H54 (cell line): ENCODE measurements at places on chromosomes 16 and 17.
A peak's percentile ranks its signal among the peaks of the same experiment; 100 is the strongest.

DNA sequence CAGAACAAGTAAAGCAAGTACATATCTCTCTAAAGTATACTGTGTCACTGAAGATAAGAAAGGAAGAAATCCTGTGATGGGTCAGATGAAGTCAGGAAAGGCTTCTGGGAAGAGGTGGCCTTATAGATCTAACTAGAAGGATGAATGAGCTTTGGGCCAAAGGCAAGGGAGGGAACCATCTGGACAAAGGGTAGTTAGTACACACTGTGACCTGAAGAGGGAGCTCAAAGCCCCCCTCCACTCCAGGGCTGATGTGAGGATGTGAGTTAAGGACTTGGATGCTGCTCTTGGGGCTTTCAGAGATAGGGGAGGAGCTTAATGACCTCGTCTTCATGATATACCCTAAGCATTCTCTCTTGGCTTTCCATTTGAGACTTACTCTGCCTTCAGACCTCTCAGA, 185.3 kb upstream of the CACNG3 start:
- DNase-seq: peak; percentile 38

DNA sequence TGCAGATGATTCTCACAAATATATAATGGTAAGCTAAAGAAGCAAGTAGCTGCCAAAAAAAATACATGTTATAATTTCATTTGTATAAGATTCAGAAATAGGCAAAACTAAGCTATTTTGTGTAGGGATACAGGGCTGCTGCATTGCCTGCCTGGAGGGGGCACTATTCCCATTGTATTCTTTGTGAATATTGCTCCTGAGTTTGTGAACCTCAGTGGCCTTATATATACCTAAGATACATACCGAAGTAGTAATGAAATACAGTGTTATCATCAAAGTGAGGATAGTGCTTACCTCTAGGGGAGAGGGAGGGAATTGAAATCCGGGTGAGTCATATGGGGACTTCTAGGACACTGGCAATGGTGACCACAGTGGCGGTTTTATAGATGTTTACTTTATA, 53.5 kb downstream of the C17orf58 start:
- no peak for DNase-seq

DNA sequence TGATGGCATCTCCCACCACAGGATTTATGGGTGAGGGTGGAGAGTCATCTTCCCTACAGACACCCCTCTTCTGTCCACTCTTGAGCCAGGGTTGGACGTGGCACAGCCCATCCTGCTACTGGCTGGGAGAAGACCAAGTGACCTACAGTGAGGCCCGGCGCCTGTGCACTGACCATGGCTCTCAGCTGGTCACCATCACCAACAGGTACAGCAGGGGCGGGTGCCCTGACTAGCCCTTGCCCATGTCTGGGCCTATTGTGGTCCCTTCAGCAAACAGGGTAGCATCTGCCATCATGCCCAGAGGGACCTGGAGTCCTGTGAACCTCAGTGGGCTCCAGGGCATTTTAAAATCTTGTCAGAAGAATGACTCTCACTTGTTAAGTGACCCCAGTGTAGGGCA, 48.2 kb downstream of the MRC2 start:
- DNase-seq: no peak

DNA sequence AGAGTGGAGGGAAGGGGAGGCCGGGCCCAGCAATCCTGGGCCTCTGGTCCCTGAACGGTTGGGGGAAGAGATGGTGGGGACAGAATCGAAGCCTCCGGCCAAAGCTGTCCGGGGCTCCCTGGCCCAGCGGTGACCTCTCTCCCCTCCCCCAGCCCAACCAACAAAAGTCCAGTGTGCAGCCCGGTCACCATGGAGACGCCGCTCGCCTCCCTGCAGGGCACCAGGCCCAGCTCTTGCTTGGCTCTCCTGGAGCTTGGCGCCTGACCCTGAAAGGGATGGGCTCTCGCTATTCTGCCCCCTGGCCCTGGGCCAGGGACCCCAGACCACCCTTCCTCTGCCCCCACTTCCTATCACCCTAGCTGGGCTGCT, 1.3 kb downstream of the METRN start:
- peak; percentile 85 for DNase-seq

DNA sequence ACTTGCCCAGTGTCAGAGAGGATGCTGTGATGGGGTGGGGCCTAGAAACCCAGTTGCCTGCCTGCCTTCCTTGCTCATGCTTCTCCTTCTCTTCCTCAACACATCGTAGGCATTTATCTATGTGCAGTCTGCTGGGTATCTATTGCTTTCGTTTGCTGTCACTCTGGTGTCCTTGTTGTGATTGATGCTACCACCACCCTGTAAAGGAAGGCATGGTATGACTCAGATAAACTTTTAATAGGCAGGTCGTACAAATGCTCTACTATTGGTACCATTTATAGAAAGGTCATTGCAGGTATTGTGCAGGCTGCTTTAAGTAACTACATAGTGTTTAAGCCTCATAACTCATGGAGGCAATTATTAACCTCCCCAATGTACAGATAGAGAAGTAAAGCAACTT, 368.9 kb downstream of the UTP18 start:
- no peak for DNase-seq

DNA sequence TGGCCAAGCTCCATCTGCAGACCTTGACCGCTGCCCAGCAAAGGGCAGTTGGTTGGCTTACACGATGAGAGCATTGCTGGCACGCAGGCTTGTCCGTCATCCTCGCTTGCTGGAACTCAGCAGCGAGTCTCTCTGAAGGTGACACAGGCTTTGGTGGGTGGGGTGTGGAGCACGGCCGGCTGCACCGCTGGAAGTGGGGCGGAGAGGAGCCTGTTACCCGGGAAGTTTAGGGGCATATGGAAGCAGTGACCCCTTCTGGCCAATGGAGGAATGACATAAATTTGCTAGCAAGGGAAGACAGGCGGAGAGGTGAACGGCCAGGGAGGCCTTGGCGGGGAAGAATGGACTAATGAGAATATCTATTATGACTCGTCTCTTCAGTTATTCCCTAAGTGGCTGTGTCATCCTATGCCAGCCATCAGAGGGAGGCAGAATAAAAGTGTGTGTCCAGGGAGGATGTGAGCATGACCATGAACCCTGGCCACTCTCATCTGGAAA, 65.9 kb upstream of the SDK2 start:
- DNase-seq: peak; percentile 69

GRCh38 chr16:49498666-49499413, 125.2 kb downstream of the C16orf78 start:
- no peak for DNase-seq

- DNase-seq: no peak
Measured at GRCh38 chr16:49024896-49025295, 256.7 kb downstream of the CBLN1 start.

DNA sequence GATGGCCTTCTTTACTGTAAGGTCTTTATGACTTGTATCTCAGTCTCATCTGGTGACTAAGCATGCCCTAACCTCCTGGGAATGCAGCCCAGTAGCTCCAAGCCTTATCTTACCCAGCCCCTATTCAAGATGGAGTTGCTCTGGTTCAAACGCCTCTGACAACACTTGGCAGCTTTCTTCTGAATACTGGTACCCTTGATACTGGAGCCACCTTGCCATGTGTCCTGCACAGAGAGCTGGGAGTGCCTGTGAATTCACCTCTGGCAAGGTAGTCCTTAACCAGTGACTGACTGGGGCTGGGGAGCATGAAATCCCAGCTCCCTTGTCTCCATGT, 17.2 kb downstream of the NUDT7 start:
- no peak for DNase-seq

DNA sequence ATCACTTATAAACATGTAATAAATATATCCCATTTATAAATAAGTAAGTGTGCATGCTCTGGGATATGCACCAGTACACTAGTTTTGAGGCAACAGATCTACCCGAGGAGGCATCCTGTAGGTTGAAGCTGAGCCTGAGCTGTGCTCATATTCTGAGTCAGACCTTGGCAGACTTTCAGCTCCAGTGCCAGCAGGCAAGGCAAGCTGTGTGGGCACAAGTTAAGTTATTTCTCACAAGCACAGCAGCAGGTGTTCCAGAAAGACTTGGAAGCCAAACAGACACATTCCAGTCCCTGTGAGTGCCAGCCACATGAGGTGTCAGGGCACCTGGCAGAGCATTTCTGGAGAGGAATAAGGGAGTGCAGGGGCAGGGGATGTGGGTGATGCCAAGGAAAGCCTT, 1.3 kb upstream of the CLEC19A start:
- DNase-seq: peak; percentile 65

GRCh38 chr17:79038545-79039135, 14.7 kb downstream of the C1QTNF1 start:
- DNase-seq: no peak

- DNase-seq: no peak
Measured at GRCh38 chr16:56667581-56668571, at the start of gene MT1G. Gene MT1G, minus strand, starts transcription at chr16:56668065. Its CDS starts 72 bp downstream, at chr16:56667993.

GRCh38 chr17:44996304-44996703, 28.2 kb upstream of the C1QL1 start:
- no peak for DNase-seq

DNA sequence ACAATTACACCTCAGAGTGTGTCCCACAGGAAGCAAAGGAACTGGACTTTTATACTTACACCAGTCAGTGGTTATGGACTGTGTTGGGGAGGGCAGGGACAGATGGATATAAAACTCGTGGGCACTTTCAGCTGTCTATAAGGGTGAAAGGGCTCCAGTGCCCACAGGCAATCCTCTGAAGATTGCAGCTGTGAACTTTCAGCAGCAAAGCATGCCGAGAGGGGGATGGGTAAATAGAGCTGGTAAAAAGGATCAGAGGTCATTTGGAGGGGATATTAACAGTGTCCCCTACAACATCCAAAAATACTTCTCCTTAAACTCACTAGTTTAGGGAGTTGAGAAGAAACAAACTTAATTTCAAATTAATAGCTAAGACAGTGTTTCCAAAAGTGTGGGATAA, 13.3 kb upstream of the RFWD3 start:
- no peak for DNase-seq
